Fibroblast of skin of right biceps (primary cell): ENCODE measurements at places on chromosomes 4 and X.

GRCh38 chr4:73181231-73181630 is 77.4 kb downstream of the ANKRD17 start:
- DNase-seq = no peak

DNA sequence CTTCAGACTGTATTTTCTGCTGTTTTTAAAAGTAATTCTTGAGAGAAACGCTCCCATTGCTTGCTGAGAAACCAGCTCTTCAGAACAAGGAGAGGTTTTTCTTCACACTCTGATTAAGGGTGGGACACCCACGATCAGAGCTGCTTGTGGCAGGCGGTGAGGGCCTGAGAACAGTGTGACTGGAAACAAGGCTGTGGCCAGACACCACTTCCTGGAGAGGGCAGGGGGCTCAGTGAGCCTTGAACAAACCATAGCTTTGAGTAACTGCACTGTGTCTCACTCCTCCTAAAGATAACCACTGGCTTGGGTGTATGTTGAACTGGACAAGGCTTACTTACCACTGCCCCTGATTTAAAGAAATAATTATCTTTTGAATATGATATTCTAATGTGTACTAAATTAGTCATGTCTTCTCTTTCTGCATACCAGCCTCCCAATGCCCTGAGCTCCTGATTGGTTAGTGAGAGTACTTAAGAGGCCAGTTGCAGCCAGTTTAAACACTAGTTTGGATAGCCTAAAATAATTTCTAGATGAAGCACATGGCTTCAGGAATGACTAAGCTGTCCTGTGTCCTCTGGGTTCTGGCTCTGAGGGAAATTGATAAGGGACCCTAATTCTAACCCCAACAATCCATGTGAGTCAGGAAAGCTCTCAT is 3.7 kb upstream of the GPR82 start:
- peak; percentile 1 for DNase-seq

DNA sequence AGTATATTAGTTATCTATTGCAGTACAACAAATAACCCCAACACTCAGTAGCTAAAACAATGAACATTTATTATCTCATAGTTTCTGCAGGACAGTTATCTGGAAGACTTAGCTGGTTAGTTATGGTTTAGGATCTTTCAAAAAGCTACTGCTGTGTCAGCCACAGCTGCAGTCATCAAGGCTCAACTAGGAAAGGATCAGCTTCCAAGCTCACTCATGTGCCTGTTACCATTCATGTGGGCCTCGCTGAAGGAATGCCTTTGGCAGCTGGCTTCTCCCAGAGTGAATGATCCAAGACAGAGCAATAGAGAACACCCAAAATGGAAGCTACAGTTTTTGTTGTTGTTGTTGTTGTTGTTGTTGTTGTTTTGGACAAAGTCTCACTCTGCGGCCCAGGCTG is 13.5 kb upstream of the PRSS48 start:
- DNase-seq = no peak

DNA sequence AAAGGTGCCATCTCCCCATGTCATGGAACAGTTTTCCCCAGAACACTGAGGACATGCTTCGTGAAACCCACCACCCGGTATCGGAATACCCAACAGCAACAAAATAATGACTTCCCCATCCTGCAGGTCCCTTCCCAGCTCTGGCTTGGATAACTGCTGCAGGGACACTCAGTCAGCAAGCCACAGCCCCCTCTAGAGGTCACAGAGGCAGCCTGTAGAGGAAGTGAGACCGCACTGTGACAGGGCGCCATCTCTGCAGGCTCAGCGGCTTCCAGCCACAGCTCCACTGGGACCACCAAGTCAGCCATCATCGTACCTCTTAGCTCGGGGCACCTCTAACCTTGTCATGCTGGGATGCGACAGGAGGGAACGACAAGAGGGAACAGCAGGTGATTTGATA is 315.9 kb downstream of the LDB2 start:
- no peak for DNase-seq

DNA sequence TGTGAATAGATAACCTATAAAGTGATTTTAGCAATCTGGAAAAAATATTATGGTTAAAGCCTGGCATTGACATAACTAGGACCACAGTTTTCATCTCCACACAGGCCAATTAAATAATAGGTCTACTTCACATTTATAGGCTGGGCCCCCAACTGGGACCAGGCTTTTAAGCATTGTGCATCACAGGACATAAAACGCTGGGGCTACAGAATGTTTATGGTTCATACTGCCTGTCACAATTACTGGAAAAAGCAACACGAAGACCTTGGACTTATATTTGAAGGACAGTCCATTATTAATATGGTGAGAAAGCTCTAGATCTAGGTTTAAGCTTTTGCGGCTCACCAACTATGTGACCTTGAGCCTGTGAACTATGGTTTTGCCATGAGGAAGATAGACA is 94.2 kb downstream of the MFAP3L start:
- DNase-seq = no peak

GRCh38 chrX:117713411-117713810 is 403.2 kb downstream of the KLHL13 start:
- DNase-seq = no peak

- DNase-seq = peak; percentile 34
Measured at GRCh38 chrX:140701480-140701879, 8.1 kb upstream of the LINC00632 start.

- DNase-seq = peak; percentile 10
Measured at GRCh38 chr4:182928061-182928460, 10.9 kb upstream of the DCTD start.

GRCh38 chr4:102037566-102037965 is 247.0 kb downstream of the BANK1 start:
- no peak for DNase-seq

- no peak for DNase-seq
Measured at GRCh38 chrX:49139713-49140112, 16.2 kb upstream of the GPKOW start.

DNA sequence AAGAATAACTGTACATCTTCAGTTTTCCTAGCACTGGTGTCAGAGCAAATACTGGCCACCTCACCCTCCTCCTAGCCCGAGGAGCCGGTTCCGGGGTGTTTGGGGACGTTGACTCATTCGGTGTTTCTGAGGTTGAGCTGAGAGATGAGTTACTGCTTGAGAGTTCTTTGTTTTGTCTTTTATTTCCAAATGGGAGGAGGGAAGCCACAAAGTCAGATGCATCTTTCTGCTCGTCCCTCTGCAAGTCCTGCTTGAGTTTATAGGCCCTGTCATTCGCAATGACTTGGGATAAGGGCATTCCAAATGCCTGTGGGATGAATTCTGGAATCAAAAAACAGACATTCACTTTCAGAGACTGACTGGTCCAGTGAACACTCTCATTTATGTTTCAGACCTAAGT is 77.5 kb downstream of the HCCS start:
- peak; percentile 70 for DNase-seq

- DNase-seq = no peak
Measured at GRCh38 chr4:30756553-30756952, 36.4 kb downstream of the PCDH7 start.

- no peak for DNase-seq
Measured at GRCh38 chr4:140863197-140863596, 107.0 kb upstream of the TBC1D9 start.

DNA sequence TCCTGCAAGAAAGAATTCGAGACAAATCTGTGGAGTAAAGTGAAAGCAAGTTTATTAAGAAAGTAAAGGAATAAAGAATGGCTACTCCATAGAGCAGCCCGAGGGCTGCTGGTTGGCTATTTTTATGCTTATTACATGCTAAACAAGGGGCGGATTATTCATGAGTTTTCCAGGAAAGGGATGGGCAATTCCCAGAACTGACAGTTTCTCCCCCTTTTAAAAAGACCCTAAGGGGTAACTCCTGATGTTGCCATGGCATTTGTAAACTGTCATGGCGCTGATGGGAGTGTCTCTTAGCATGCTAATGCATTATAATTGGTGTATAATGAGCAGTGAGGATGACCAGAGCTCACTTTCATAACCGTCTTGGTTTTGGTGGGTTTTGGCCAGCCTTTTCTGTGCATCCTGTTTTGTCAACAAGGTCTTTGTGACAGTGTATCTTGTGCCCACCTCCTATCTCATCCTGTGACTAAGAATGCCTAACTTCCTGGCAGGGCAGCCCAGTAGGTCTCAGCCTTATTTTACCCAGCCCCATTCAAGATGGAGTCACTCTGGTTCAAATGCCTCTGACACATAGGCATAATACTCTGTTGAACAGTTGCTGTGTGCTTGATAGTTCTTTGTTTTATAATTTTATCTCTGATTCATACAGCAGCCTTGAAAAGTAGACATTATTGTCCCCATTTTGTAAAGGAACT is 25.8 kb downstream of the GAB1 start:
- no peak for DNase-seq

DNA sequence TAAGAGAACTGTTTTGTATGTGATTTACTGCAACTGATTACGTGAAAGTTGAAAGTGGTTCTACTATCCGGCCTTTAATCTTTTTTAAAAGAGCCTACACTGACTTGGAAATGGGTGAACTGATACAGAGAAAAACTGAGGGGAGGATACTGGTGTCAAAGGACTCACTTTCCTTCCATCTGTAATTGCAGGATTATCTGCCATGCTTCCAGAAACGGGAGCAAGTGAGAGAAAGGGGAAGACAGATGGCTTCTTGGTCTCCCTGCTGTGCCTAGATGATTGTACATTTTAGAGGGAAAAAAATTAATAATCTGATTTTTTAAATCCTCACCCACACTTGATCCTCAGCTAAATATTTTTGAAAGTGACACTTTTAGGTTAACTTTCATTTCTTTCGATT is 88.3 kb upstream of the GRID2 start:
- DNase-seq = no peak

- peak; percentile 6 for DNase-seq
Measured at GRCh38 chrX:114584375-114584943, 573 bp downstream of the HTR2C start.

GRCh38 chr4:76709772-76710090 is 188.2 kb downstream of the SOWAHB start:
- DNase-seq = no peak

GRCh38 chr4:38204339-38205035 is 244.3 kb downstream of the PTTG2 start:
- no peak for DNase-seq

DNA sequence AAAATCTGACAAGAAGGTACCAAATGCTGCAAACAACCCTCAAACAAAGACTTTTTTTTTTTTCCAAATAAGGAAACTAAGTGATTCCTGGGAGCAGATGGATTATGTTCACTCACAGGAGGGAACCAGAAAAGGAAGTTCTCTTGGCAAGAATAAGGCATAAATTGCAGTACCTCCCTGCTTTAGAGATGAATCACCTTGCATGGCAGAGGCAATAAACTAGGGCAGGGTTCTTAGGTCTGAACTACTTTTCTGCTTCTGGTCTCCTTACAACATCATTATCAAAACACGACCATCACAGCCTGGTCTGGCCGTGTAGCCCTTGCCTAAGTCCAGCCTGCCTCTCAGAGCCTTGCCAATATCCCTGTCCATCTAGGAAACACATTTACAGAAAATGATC is 6.3 kb downstream of the TMEM31 start:
- peak; percentile 84 for DNase-seq

- peak; percentile 16 for DNase-seq
Measured at GRCh38 chrX:119391279-119391678, 7.9 kb upstream of the SLC25A43 start.

DNA sequence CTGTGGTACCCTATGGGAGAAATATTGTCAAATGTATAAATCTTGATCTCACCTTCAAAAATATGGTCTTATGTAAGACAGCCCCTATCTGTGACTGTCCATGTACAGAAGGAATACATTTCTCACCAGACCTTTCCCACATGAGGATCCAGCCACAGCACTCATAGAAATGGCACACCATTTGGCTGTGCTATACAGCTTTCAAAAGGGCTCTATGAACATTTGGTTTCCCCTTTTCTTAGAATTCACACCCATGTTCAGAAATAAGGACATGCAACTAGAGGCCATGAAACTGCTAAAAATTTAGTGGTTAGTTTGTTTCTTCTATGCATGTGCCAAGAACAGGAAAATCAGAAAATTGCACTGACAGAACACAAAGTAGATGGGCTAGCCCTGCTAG is 62.7 kb downstream of the ANTXR2 start:
- no peak for DNase-seq

- DNase-seq = peak; percentile 14
Measured at GRCh38 chr4:74423104-74423503, 21.8 kb upstream of the AREG start.

- peak; percentile 93 for DNase-seq
Measured at GRCh38 chrX:149938881-149939654, 777 bp upstream of the EOLA2 start.

DNA sequence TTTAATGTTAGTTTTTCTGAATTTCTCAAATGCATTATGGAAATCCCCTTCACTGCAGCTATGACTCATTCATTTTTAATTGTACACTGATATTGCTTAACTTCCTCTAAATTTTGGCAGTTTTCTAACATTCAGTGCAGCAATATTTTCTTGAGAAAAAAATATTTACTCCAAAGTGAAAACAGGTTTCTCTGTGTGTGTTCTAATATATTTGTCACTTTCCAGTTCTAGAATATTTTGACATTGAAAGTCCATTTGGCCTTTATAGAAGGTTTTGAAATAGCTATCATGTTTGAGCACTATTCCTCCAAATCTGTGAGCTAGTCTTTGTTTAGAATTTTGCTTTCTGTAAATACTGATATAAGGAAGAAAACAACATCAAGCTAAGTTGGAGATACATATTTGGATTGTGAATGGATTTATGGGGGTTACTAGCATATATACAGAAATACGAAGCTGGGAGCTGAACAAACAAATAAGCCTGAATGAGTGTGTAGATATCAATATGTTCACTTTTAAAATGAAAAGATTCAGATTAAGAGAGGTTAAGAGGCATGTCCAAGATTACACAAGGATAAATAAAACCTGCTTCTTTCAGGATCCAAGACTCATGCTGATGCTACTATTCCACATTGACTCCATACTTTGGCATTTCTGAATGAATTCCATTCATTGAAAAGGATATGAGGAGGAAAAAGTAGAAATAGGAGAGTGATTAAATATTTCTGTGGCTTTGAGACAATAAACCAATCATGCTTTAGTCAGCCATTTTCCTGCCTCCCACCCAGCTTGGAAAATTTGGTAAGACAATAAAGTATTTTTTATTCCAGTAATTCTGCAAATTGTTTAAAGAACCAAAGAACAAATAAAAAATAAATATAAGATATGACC is 57.3 kb upstream of the SLIT2 start:
- DNase-seq = peak; percentile 94
